Pancreas (tissue), 10 donors: ENCODE measurements at places on chromosomes 2 and 18.

- no peak for DNase-seq
Observed at GRCh38 chr2:182952741-182953450, 85.4 kb downstream of the NCKAP1 start.

DNA sequence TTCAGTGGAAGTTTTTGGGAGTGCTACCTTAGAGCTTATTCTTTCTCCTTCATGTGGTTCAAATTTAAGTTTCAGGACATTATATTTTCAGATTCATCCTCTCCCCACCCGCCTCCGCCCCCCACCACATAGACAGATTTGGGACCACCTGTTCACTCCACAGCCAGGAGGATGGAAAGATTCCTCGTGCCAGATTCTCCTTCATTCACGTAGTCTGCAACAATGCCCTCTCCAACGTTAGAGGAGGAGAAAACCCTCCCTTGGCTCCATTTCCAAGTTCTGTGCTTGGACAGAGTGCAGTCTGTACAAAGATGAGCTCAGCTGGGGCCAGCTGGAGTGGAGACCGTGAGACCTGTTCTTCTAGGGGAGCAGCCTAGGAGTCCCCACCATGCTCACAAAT lies 26.2 kb downstream of the POU3F3 start:
- DNase-seq, result no peak

GRCh38 chr2:199462956-199463692 lies 5.4 kb upstream of the SATB2 start:
- DNase-seq, result peak; percentile 82

DNA sequence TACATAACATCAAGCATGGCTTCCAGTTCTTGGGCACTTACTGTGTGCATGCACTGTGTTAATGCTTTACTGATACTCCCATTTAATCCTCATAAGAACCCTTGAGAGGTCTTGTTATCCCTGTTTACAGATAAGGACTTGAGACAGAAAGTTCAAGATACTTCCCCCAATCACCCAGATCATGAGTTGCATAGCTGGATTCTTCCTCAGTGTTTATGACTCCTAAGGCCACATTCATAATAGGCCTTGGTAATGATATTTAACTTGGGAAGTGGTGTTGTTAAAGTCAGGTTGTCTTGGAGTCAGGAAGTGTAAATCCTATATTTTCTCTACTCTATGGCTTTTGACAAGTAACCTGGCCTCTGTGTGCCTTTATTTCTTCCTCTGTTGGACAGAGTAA lies 22.7 kb downstream of the NOSTRIN start:
- DNase-seq, result no peak

GRCh38 chr2:203450561-203450960 lies 84.5 kb downstream of the RAPH1 start:
- DNase-seq, result no peak

- DNase-seq, result no peak
Observed at GRCh38 chr2:207317378-207317984, 151.7 kb upstream of the KLF7 start.

GRCh38 chr18:65269375-65269774 lies 481.4 kb upstream of the CDH7 start:
- DNase-seq, result no peak

DNA sequence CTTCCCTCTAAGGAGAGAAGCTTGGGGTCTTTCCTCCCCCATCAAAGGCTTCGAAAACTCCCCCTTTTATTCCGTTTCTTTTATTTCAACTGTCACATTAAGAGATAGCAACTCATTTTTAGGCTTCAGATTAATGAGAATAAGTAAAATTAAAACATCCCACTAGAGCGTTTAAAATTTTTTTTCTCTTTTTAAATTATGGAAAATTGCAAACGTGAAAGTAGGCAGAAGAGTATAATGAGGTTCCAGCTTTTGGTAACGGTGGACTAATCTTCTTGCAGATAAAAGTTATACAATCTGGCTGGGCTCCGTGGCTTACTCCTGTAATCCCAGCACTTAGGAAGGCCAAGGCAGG lies 21.9 kb upstream of the RMP24 start:
- DNase-seq, result no peak

- no peak for DNase-seq
Observed at GRCh38 chr2:174713686-174714085, 50.6 kb downstream of the CHRNA1 start.

- no peak for DNase-seq
Observed at GRCh38 chr2:102397209-102397608, 25.8 kb upstream of the IL18RAP start.

GRCh38 chr2:8799004-8799403 lies 38.4 kb downstream of the KIDINS220 start:
- no peak for DNase-seq

GRCh38 chr2:119730671-119731177 lies 29.0 kb upstream of the PTPN4 start:
- no peak for DNase-seq

DNA sequence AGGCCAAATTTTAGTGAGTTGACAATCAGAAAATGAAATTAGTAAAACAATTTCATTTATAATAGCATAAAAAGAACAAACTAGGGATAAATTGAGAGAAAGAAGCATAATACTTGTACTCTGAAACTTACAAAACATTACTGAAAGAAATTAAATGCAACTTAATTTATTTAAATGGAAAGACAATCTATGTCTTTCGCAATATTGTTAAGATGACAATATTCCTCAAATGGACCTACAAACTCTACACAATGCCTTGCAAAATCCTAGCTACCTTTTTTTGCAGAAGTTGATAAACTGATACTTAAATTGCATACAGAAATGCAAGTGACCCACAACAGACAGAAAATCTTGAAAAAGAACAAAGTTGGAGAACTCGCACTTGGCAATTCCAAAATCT lies 9.1 kb downstream of the EPG5 start:
- no peak for DNase-seq

DNA sequence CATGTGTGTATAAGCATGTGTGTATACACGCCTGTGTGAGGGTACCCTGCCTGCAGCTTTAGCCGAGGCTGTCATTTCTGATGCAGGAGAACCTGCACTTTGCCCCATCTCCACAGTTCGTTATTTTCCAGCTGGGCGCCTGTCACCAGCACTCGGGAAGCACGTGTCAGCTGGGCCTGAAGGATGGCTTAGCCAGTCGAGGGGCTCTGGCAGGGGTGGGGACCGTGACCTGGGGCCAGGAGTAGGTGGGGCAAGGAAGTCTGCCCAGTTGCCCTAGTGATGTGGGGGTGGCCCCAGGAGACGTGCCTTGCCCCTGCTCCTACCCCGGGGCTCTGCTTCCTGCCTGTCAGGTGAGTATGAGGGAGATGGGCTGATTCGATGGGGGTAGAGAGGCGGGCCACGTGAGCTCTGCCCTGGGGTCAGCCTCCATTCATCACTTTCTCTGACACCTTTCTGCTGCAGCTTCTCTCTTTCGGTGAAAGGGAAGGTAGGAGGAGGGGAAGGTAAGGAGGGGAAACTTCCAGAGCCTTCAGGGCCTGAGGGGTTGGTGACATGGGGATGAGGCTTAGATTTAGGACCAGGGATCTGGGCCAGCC lies 130.6 kb upstream of the SKOR2 start:
- no peak for DNase-seq

- DNase-seq, result no peak
Observed at GRCh38 chr2:71787476-71788185, 334.3 kb downstream of the DYSF start.

DNA sequence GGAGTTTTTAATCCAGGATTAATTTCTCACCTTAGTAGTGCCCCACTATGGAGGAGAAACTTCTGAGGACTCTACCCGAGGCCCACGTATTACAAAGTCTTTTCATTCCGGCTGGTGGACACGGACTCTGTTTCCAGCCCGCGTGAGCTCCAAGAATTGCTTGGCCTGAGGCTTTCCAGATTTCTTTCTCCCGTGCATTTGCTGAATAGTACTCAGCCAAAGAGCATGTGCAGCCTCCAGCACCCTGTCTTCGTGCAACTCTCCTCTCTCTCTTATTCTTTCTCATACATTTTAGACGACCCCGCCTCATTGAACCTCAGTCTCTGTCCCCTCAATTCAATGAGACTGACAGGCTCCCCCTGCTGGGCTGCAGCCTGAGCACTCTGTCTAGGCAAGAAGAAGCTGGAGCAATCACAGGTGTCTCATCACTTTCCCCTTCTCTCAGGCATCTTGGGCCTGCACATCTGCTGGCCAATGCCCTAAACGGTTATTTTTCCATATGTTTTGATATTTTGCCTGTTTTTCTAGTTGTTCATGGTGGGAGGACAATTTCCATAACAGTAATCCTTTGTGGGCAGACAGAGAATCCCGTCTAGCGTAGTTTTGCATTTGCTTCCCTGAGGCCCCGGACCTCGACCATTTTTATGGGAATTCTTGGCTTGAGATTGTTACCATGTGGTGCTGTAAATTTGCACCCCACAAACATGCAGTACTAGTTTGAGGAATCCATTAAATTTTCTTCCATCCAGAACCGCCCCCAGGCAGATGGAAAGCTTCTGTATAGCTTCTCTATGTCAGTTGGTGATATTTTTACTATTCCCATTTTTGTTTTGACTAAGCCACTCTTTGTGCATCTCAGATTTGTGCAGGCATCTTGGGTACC lies 50.1 kb upstream of the LPIN2 start:
- peak; percentile 58 for DNase-seq

- no peak for DNase-seq
Observed at GRCh38 chr2:58313926-58314325, 72.8 kb upstream of the FANCL start.

DNA sequence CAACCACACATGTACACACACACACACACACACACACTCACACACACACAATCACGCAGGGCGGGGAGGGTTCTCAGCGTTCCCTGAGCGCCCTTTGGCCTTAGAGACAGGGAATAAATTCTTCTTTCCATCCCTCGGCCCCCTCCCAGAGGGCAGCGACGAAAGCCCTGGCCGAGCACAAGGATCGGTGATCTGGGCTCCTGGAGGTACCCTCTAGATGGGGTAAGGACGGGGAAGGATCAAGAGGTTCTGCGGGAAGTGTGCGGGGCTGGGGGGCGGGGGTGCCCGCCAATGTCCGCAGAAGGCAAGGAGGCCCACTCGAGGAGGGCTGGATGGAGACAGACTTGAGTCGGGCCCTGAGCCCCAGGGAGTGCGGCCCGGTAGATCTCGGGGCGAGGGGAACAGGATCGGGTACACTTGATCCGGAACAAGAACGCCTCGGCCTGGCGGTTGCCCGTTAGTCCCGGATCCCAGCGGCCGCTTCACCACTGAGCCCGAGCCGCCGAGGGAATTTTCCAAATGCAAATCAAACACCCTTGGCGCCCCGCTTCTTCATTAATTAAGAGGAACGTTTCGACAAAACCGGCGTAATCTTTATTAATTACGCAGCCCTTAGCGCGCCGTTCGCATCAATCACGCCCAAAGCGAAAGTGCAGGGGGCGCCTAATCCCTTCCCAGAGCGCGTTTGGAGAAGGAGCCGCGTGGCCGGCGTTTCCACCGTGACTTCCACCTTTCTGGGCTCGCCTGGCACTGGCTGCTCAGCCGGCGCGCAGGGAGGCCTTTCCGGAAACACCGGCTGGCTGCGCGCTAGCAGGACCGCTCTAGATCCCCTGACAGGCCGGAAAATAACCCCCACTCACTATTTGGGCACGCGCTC lies 7.0 kb upstream of the PAX3 start:
- no peak for DNase-seq

GRCh38 chr2:223740679-223741078 lies 96.7 kb downstream of the AP1S3 start:
- DNase-seq, result no peak

DNA sequence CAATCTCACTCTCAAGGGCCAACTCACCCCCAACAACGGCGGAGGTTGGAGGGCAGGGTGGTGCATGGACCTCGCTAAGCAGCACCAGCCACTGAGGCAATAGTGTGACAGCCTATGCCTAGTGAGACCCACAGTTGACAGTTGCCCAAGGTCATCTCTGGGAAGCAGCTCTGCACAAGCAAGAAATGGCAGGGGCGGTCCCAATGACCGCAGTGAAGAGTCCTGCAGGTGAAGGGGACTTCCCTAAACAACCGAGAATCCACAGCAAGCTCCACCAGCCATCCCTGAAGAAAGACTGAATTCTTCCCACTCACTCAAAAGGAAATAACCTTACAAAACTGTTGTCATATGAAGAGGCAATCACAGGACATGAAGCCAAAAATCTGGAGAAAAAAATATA lies 313.4 kb upstream of the ID2 start:
- DNase-seq, result no peak

- DNase-seq, result no peak
Observed at GRCh38 chr2:95316466-95317122, 19.4 kb downstream of the KCNIP3 start.

GRCh38 chr18:48230467-48231113 lies 178.6 kb downstream of the ZBTB7C start:
- DNase-seq, result no peak

- no peak for DNase-seq
Observed at GRCh38 chr2:166957686-166958085, 69.4 kb downstream of the XIRP2 start.

- DNase-seq, result no peak
Observed at GRCh38 chr2:221612161-221612560, 40.1 kb upstream of the EPHA4 start.

- DNase-seq, result no peak
Observed at GRCh38 chr2:235984552-235984951, 183.6 kb downstream of the GBX2 start.

DNA sequence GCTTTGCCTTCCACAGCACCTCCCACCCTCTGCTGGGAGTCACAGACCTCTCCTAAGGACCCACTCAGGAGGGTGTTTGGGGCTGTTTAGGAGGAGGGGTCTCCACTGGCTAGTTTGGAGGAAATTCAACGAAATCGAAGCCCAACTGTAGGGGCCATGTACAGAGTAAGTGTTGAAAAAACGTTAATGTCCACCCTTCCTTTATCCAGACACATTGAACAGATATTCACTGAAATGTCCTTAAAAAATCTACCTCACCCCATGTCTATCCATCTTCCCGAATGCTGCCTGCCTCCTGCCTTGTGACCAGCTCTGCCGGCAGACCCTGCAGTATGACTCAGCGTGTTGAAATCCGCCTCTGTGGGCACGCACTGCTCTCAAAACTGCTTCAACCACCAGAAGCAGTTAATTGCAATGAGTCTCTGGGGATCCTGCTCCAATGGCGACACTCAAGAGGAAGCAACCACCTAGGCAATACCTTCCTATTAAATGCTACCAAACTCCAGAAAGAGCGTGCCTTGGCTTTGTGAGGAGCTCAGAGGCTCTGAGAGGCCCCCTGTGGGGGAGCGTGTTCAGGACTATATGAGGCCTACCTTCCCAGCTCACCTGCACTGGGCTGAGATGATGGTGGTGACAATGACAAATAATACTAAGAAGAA lies 61.4 kb upstream of the RTN4 start:
- peak; percentile 36 for DNase-seq

DNA sequence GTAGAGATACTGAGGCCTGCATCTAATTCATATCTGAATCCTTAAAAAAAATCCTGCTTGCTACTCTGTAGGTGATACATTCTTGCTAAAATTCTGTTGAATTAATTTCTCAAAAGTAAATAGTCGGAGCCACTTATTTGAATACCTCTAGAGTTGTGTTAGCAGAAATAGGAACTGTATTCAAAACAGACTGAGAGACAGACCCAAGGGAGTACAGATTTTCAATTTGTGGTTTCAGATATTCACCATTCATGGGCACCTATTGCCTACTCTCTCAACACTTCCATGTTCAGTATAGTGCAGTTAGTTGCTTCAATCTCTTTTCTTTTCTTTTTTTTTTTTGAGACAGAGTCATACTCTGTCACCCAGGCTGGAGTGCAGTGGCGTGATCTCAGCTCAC lies 46.6 kb upstream of the CTLA4 start:
- DNase-seq, result no peak
